ENCODE measurements at places on chromosomes 6 and 20.

- DNase-seq: no peak
Measured at GRCh38 chr6:114042267-114043016, 71.5 kb upstream of the HDAC2 start.

GRCh38 chr6:7770111-7770510 lies 44.2 kb downstream of the BMP6 start:
- no peak for DNase-seq

- no peak for DNase-seq
Measured at GRCh38 chr6:14921878-14922671, 323.8 kb upstream of the JARID2 start.

- peak; percentile 51 for DNase-seq
Measured at GRCh38 chr20:37958856-37959520, 56.1 kb downstream of the VSTM2L start.

- DNase-seq: peak; percentile 31
Measured at GRCh38 chr6:36443471-36444428, 950 bp downstream of the KCTD20 start.

- peak; percentile 6 for DNase-seq
Measured at GRCh38 chr6:25346064-25346463, 66.9 kb downstream of the CARMIL1 start.

DNA sequence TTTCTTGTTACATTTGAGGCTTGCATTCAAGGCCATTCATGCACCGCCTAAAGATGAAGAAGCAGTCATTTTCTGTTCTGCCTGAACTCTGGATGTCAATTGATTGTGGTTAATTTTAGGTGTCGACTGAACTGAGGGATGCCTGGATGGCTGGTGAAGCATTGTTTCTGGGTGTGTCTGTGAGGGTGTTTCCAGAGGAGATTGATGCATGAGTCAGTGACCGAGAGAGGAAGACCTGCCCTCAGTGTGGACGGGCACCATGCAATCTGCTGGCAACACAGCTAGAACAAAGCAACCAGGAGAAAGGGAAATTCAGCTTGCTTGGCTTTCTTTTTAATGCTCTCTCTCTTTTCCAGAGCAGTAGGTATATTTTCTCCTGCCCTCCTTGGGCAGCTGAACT lies 164.1 kb upstream of the ECI2 start:
- DNase-seq: no peak

DNA sequence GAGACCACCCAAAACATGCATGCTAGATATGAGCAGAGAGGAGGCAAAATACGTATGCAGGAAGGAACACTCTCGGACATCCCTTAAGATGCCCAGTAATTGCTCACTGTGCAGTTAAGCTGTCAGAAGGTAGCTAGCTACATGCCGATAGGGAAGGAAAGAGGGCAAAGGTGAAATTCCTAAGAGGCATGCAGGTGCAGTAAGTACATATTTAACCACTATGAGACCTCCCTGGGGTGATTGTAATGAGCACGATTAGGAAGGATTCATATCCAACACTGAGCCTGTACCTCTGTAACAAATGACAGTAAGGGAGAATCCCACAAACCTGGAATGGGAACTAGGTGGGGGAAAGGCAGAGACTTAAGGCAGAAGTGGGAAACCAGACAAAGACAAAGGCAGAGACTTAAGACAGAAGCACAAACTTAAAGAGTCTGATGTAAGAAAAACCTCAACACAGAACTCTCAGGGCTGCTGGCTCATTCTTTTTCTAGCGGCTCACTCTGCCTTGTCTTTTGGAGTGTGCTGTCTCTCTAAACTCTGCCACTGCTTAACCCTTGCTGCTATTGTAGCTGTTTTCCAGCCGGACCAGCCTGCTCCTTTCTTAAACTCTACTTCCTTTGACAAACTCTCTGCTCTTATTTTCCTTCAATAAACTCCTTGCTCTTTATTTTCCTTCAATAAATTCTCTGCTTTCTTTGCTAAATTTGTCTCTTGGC lies 148.1 kb downstream of the UBE3D start:
- no peak for DNase-seq

GRCh38 chr6:132456700-132457143 lies 55.4 kb upstream of the MOXD1 start:
- DNase-seq: no peak

DNA sequence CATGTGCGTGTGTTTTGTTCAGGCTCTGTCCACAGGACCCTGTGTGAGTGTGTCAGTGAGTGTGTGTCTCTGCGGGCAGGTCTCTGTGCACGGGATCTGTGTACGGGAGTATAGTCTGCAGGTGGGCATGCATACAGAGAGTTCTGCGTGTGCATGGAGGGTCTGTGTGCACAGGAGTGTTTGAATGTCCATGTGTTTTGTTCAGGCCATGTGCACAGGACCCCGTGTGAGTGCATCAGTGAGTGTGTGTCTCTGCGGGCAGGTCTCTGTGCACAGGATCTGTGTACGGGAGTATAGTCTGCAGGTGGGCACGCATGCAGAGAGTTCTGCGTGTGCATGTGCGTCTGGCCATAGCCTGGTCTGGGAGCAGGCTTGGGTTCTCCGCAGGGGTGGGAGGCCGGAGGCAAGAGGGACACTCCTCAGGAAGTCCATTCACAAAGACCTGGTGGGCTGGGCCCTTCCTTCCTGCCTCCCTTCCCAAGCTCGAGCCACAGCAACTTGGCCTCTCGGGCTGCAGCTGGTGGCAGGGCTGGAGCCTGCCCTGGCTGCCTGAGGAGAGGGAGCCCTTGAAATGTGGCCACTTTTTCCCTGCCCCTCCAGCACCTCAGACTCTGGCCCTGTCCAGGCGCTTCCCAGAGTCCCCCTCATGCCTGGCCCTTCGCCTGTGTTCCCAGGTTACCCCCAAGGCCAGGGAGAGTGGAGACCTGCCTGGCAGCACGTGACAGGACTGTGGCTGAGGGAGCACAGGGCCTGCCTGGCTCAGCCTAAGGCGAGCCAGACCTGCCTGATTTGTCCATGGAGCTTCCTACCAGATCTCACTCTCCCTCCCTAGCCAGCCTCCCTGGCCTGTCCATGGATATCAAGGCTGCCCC lies 6.8 kb downstream of the HSPA12B start:
- no peak for DNase-seq

GRCh38 chr6:91886183-91886795 lies 1299.4 kb upstream of the MAP3K7 start:
- no peak for DNase-seq

GRCh38 chr6:28867086-28867409 lies 56.7 kb downstream of the TRIM27 start:
- DNase-seq: peak; percentile 75

- DNase-seq: no peak
Measured at GRCh38 chr6:25477006-25477590, 174.9 kb upstream of the SCGN start.

- no peak for DNase-seq
Measured at GRCh38 chr6:30399390-30400058, 54.6 kb downstream of the RPP21 start.

GRCh38 chr6:116412270-116412669 lies 41.5 kb downstream of the DSE start:
- DNase-seq: no peak

DNA sequence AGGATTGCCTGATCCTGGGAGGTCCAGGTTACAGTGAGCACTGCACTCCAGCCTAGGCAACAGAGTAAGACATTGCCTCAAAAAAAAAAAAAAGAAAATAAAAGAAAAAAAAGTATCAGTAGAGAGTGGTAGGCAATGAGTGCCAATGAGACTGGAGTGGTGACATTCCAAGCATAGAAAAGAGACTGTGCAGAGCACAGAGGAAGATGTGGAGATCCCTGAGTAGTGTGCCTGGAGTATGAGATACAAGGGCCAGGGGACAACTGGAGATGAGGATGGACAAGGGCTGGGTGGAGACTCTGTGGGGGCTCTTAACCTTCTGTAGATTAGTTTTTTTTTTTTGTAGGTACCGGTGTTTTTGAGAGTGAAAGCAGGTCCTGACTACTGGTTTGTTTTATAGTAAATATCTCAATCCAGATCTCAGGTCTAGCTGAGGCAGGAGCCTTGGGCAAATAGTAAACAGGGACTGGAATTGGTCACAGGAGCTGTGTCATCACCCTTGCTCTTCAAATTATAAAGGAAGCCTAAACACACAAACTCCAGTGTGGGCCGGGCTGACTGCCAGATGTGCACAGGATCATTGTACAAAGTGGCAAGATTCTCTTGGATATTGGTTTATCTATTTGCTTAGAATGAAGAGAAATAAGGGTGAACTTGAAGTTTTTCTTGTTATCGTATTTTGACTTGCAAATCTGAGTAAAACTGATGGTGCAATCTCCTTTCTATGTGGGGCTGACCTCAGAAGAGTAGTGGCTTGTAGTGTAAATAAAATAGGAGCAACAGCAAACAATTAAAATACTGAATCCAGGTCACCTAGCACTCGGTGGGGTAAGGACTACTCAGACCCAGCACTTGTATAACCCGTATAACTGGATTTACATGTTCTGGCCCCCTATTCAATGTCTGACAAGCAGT lies 144.9 kb downstream of the SOX4 start:
- DNase-seq: no peak

- DNase-seq: no peak
Measured at GRCh38 chr20:20448881-20449280, 81.0 kb downstream of the INSM1 start.

DNA sequence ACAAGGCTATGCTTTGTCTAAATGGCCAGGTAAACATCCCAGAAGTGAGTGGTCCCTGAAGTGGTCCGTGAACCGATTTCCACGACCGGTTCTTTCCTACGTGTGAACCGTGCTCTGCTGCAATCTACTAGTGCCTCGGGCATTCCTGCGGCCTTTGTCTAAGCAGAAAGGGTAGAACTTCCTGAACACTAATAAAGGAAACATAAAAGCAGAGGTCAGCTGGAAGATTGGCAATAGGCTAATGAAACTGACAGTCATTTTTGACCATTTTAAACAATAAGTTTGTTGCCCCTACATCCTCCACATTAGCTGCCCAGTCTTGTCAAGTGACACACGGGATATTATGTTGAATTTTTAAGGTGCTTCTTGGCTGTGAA lies 410.0 kb downstream of the PLCB1 start:
- DNase-seq: no peak

- no peak for DNase-seq
Measured at GRCh38 chr6:54817236-54817635, 29.3 kb upstream of the FAM83B start.

DNA sequence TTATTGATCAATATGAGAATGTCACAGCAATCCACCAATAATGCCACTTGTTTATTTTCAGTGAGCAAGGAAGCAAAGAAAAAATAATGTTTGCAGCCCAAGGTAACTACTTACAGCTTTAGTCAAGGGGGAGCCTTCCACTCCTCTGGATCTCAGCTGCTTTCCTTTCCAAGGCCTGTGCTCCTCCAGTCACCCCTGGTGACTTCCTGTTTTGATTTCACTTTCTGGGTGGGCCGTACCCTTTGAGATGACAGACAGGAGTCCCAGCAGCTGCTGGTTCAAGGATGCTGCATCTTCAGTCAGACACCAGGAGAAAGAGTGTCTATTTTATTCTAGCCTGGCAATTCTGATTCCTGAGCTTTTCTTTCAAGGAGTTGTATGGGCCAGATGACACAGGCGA lies 5.6 kb upstream of the VNN2 start:
- DNase-seq: no peak

- no peak for DNase-seq
Measured at GRCh38 chr6:118905084-118905483, 11.1 kb downstream of the ASF1A start.

GRCh38 chr6:44985006-44985405 lies 343.1 kb upstream of the RUNX2 start:
- no peak for DNase-seq

DNA sequence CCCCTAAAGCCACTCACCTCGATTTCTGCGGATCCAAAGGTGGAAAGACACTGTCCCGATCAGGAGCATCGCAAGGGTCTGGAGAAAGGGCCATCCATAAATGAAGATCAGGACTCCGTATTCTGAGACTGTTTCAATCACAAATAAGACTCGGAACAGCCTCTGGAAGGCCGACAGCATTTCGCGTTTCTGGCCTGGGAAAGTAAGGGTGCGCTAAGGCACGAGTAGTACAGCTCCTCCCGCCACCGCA lies 44.6 kb downstream of the DPPA5 start:
- no peak for DNase-seq

GRCh38 chr6:32664827-32665362 lies 1.6 kb downstream of the HLA-DQB1 start:
- no peak for DNase-seq

DNA sequence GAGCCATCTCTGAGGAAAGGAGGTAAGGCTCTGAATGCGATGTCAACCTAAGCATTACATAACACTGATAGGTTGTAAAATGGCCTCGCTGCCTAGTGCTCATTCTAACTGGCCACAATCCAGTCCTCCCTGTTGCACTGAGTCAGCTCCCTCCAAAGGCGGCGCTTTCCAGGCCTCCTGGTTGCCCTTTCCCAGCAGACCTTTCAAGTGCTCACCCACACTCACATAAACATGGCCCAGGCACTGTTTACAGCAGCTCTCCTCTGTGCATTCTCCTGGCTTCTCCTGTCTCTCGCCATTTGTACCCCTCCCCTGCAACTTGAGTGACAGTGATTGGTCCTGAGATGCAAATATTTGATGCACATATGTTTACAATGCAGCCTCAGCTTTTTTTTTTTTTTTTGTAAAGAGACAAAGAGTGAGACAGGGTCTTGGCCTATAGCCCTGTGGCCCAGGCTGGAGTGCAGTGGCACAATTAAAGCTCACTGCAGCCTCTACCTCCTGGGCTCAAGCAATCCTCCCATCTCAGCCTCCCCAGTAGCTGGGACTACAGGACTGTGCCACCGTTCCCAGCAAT lies 36.8 kb upstream of the PRND start:
- DNase-seq: no peak

GRCh38 chr6:7484666-7485065 lies 56.8 kb upstream of the DSP start:
- no peak for DNase-seq

- DNase-seq: no peak
Measured at GRCh38 chr6:62764841-62765240, 446.4 kb upstream of the FKBP1C start.

DNA sequence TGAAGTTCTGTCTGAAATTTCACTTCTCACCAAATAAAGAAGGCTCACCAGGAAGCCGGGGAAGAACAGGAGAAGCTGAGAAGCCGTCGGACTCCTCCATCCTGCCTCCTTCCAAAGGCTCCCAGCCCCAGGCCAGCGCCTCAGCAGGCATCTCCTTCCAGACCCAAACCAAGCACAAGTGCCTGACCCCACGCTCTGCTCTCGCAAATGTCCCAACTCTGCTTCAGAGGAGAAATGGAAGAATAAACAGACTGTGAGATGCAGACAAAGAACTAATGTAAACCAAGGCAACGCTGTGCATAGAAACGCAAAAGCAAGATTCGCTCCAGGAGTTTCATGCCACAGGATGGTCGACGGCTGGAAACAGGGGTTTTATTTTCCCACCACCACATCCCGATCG lies 100.3 kb upstream of the EXOC2 start:
- no peak for DNase-seq

GRCh38 chr6:112189494-112189893 lies 64.9 kb downstream of the LAMA4 start:
- DNase-seq: no peak

Measured in erythroblast (primary cell).